ENCODE measurements at places on chromosomes 1 and 21. TPM values are rescaled to one million over a fixed set of nuclear protein-coding genes. Genes with fewer than 3 reads are reported as not detected.

S100A8 gene
- not detected for polyA plus RNA-seq

HLX gene
- 5.6 TPM for polyA plus RNA-seq

PTPN14 gene
- polyA plus RNA-seq, result 10.3 TPM

TMEM51 gene
- polyA plus RNA-seq, result 20.9 TPM

TTC24 gene
- polyA plus RNA-seq, result not detected

All from A549 (cell line).